Activated T-helper 2 cell treated with anti-CD3 and anti-CD28 coated beads, Interferon-gamma antibody, Interleukin-2, Interleukin-4, amounts not matched to agents 10 μg/mL and 5 μg/mL and 100 μg/mL, durations not matched to agents 14 hours and 24 hours and 36 hours (primary cell): ENCODE measurements at places on chromosomes 7 and 10. TPM values are rescaled to one million over a fixed set of nuclear protein-coding genes. Genes with fewer than 3 reads are reported as not detected.

- no peaks in the 10 kb centered on the region for H3K36me3 ChIP-seq
- no peak for DNase-seq
- H3K27ac ChIP-seq = no peak overlapping the region
- peaks cover 3% of the 10 kb centered on the region for H3K4me1 ChIP-seq
These were observed 22.0 kb downstream of the SUN3 start for GRCh38 chr7:48006866-48007265.

- no peaks in the 10 kb centered on the region for H3K27me3 ChIP-seq
- DNase-seq = no peak
- H3K36me3 ChIP-seq = no peaks in the 10 kb centered on the region
- H3K27ac ChIP-seq = no peak overlapping the region
- no peak overlapping the region for H3K4me3 ChIP-seq
- H3K4me1 ChIP-seq = no peaks in the 10 kb centered on the region
These were observed 327.7 kb downstream of the GPR158 start for GRCh38 chr10:25502453-25502852.

GRCh38 chr7:122556219-122556618 is 142.7 kb downstream of the RNF133 start:
- no peaks in the 10 kb centered on the region for H3K27me3 ChIP-seq
- no peak overlapping the region for H3K27ac ChIP-seq
- no peaks in the 10 kb centered on the region for H3K36me3 ChIP-seq

Gene CYP26C1
- 0.05 TPM in 1 of 2 replicates, not detected in the other for total RNA-seq

Gene EN2
- total RNA-seq = not detected in 2 replicates
